Stimulated activated CD4-positive, alpha-beta T cell treated with anti-CD3 and anti-CD28 coated beads, TNF-alpha, amount 100 ng/mL, for 4 hours (primary cell): ENCODE measurements at places on chromosomes 3 and 15.

GRCh38 chr15:80849308-80849707 lies 70.1 kb downstream of the CEMIP start:
- no peak for DNase-seq

- no peak for DNase-seq
Observed at GRCh38 chr3:40593351-40593750, 68.6 kb downstream of the ZNF621 start.

DNA sequence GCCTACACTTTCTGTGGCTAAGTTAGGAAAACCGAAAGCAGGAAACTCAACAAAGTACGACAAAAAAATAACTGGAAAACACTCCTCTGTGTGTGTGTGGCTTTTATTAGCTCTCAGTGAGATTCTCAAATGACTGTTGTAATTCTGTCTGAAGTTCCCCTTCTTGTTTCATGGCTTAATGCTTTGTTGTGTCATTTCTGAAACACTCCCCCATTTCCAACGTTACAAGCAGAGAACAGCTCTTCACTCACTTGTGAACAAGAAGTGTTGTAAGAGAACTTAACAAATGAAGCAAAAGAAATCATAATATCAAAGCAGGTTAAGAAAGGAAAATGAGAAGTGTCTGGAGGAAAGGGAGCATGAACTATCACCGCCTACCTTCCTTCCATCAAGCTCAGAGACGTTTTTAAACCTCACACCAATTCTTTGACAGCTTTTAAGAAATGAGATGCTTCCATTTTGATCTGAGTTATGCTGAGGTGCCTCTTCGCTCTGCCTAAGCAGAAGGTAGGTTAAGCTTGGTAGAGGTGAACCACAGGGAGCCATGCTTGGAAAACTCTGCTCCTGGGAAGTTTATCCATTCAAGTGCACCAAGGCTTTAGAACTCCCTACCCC lies 12.4 kb upstream of the SEC62 start:
- no peak for DNase-seq

DNA sequence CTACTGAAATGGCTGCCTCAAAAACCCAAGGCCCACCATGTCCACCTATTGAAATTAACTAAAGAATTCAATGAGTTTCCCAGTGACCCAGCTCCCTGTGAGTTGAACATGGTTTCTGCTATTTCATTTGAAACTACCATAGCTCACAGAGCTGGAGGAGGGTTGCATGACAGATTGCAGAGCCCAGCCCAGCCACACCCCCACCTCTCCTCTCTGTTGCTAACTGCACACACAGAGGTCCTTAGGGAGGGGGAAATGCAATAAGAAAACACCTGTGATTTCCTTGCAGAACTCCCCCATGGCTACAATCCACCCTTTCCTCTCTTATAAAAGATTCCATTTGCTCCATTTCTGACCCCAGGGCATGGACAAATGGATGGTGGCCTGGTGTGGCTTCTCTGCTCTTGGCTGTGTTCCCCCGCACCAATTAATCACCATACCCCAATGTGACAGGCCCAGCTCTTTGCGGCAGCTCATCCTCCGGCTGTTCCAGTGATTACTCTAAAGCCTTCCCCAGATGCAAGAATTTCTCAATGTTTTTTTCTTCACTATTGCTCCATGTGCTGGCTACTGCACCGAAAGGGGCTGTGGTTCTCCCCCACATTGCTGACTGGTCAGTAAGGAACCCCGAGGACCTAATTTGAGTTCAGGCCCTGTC lies 208.4 kb upstream of the KBTBD8 start:
- DNase-seq, result no peak

DNA sequence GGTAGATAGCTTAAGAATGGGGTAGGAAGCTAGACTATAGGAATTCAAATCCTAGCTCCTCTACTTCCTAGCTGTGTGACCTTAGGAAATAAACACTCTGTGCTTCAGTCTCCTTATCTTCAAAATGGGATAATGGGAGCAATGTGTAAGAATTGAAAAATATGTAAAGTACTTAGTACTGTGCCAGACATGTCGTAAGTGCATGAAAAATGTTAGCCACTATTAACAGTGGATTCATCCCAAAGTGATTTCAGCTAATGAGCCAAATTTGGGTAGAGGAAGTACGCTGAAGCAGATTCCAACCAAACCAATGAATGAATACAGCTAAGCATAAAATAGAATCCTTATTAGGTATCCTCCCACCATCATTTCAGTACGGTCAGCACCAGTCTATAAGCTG lies 192.1 kb downstream of the RORA start:
- no peak for DNase-seq

DNA sequence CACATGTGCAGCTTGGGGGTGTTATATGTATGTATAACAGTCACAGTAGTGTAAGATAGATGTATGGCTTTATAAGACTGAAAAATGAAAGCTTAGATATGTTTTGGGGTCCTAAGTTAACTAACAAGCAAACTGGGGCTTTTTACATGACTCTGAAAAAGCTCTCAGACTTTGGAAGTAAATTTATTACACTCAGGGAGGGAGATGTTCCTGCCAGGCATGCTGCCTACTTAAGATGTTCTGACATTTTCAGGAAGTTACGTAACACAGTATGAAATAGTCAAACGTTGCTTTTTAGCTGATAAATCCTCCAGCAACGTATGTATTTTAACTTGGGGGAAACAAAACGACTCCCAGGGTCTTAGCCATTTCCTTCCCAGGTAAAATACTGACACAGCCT lies 1.7 kb upstream of the IFT57 start:
- DNase-seq, result no peak

DNA sequence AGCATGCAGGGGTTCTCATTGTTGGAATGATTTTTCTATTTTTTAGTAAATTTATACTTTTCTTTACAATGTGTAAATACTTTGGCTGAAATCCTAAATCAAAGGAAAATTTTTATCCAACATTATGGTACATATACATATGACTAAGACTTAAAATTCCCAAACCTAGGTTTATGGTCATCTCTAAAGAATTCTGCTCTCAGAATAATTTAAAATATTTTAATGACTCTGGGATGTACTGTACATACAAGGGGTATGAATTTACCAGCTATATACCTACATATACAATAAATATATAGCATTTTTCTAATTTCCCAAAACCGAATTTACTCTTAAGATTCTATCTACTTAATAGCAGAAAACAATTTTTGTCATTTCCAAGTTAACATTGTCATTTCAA lies 137.9 kb upstream of the POU1F1 start:
- no peak for DNase-seq

GRCh38 chr3:153881201-153881600 lies 240.0 kb upstream of the ARHGEF26 start:
- DNase-seq, result no peak
